Mucosa of descending colon (tissue), 3 donors: ENCODE measurements at places on chromosomes 13 and 19. TPM values are rescaled to one million over a fixed set of nuclear protein-coding genes. Genes with fewer than 3 reads are reported as not detected.

DNA sequence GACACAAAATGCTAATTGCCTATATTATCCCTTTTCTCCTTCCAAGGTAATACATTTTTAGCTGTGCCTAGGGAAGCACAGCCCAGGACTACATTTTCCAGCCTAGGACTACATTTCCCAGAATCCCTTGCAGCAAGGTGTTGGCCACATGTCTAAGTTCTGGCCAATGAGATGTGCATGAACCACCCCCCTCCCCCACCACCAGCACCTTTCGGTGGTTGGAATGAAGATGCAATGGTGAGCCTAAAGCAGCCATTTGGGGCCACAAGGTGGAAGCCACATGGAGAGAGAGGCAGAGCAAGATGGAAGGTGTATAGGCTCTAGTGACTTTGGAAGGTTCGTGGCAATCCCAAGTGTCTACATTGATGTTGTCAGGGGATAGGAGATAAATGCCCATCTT is 16.2 kb downstream of the UNC13A start:
- no peak for DNase-seq

GRCh38 chr13:30466841-30467252 is 1.1 kb upstream of the HMGB1 start:
- DNase-seq = no peak

DNA sequence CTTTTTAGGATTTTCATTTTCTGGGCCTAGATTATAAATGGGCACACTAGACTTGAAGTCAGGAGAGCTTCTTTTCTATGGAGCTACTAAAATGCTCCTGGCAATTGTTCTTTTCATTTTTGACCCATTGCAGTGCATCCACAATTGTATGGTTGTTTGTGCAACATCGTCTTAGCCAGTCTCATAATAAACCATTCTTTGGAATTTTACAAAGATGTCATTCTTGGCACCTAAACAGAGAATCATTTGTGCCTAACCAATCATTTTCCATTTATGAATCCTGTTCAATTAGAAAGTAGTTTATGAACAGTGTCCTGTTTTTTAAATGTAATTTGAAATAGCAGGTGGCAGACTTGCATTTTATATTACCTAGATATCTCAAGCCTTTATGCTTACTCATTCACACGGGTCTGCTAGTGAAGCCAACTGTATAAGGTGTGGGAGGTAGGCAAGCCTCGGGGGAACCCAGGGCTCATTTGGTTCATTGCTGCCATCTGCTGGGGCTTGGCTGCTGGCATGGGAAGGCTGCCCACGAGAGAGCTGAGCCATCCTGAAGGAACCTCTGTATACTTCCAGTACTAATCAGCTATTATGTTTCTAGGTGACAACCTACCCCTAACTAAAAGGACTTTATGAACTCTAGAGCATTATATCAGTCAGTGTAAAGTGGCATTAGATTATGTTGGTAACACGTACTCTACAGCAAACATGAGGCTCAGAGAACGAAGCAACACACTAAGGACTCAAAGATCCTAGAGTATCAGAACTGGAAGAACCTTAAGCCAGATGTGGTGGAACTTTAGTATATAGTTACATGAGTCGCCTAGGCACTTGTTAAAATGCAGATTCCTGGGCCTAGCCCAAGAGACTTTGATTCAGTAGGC is 60.0 kb downstream of the TPT1 start:
- DNase-seq = peak; percentile 60

GRCh38 chr13:46387064-46387851 is at the start of gene RUBCNL:
RUBCNL (minus strand) TSS chr13:46387252; CDS start chr13:46372475, 14,777 bp downstream.
- peak; percentile 87 for DNase-seq

GRCh38 chr19:41696402-41697197 is 8.5 kb upstream of the CEACAM7 start:
- DNase-seq = peak; percentile 51

- no peak for DNase-seq
Measured at GRCh38 chr19:1861599-1862031, 1.8 kb downstream of the KLF16 start.

- DNase-seq = no peak
Measured at GRCh38 chr13:29065142-29065541, 245.0 kb downstream of the MTUS2 start.

GRCh38 chr13:106276876-106277275 is 258.6 kb downstream of the EFNB2 start:
- no peak for DNase-seq

GRCh38 chr19:33348301-33349010 is 25.1 kb upstream of the CEBPG start:
- no peak for DNase-seq

DNA sequence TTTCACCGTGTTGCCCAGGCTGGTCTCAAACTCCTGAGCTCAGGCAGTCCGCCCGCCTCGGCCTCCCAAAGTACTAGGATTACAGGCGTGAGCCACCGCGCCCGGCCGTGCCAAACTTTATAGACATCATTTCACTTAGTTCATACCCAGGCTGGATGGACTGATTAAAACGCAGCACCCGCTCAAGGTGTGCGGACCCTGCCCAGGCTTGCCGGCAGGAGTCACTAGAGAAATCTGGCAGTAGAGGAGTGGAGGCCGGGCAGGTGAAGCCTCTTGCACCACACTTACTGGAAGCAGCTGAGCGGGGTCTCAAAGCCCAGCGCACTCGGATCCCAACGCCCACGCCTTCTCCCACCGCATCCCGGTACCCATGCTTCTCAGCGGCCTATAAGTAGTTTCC is 11.4 kb downstream of the PTGIR start:
- peak; percentile 31 for DNase-seq

GRCh38 chr13:94329754-94330551 is 149.5 kb downstream of the DCT start:
- no peak for DNase-seq

ZNF320 gene
- total RNA-seq = 9.7 TPM

TBXA2R gene
- 1.1 TPM for total RNA-seq

SLC1A6 gene
- total RNA-seq = not detected

FLT1 gene
- 3.8 TPM for total RNA-seq

ZNF534 gene
- total RNA-seq = not detected

LGALS4 gene
- total RNA-seq = 7,005 TPM
